Transverse colon (tissue), 4 donors: ENCODE measurements at places on chromosomes 16 and 17.

DNA sequence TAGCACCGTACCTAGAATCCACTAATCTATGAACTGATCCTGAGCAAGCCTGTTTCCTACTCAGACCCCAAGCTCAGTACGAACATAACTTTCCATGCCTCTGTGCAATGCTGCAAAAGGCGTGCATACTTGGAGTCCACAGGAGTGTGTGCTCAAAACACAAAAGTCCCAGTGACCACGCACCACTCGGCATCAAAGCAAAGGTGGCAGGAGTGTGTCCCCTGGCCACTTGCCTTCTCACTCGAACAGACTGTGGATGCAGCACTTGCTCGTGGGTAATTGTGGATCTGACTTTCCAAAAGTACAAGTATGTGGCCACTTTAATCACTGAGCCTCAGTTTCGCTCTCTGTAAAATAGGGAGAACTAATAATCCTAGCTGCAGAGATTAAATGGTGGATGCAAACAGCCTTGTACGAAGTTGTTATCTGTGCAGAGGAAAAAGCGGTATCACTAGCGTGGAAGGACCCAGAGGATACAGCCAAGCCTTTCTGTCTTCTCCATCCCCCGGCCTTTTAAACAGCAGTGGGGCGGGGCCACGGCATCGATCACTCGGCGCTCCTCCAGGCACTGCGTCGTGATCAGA lies 311 bp upstream of the KDM8 start:
- DNase-seq: peak; percentile 94
- peak overlapping the region; percentile 76 for H3K4me3 ChIP-seq
- H3K27ac ChIP-seq: peak overlapping the region; percentile 94
- peaks cover 19% of the 10 kb centered on the region for H3K4me1 ChIP-seq
- H3K27me3 ChIP-seq: no peaks in the 10 kb centered on the region
- H3K36me3 ChIP-seq: no peaks in the 10 kb centered on the region

- peaks cover 3% of the 10 kb centered on the region for H3K4me1 ChIP-seq
- H3K27me3 ChIP-seq: no peaks in the 10 kb centered on the region
- no peak overlapping the region for H3K27ac ChIP-seq
- no peak for DNase-seq
These were observed 22.6 kb downstream of the RNF213 start for GRCh38 chr17:80283116-80283852.

GRCh38 chr17:56636265-56636664 lies 42.8 kb downstream of the NOG start:
- no peak overlapping the region for H3K4me3 ChIP-seq
- no peaks in the 10 kb centered on the region for H3K36me3 ChIP-seq
- H3K27ac ChIP-seq: no peak overlapping the region
- peaks cover 9% of the 10 kb centered on the region for H3K27me3 ChIP-seq
- no peak for DNase-seq

DNA sequence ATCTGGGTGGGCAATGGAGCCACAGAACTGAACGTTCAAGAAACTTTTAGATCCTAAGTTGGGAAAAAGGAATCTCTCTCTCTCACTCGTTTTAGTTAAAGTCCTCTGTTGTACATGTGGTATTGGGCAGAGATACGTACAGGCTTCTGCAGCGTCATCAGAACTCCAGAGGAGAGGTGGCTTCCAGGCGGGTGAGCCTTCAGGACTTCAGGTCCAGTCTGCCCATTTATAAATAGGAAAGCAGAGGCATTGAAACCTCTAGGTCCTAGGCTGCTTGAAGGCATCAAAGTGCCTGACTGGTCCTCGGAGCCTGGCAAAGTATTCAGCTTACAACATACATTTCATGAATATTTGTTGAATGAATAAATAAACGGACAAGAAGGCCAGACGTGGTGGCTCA lies 8.1 kb upstream of the TNFRSF13B start:
- H3K36me3 ChIP-seq: no peaks in the 10 kb centered on the region
- H3K4me3 ChIP-seq: no peak overlapping the region
- H3K27ac ChIP-seq: no peak overlapping the region

DNA sequence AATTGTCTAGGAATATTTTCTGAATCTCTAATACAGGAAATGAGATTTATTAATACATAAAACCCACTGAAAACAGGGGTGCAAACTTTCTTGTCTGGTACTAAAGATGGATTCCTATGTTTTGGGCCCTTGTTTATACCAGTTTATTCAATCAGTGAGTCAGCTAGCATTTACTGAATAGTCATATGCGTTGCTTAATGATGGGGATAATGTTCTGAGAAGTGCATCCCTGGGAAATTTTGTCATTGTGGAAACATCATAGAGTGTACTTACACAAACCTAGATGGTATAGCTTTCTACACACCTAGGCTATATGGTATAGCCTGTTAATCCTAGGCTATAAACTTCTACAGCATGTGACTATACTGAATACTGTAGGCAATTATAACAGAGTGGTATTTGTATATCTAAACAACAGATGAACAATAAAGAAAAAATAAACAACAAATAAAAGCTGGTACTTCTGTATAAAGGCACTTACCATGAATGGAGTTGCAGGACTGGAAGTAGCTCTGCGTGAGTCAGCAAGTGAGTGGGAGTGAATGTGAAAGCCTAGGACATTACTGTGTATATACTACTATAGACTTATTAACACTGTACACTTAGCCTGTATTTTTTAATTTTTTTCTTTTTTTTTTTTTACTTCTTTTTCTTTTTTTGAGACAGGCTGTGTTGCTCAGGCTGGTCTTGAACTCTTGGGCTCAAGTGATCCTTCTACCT lies 63.7 kb downstream of the SIAH1 start:
- H3K27me3 ChIP-seq: no peaks in the 10 kb centered on the region

GRCh38 chr17:67500261-67500660 lies 123.2 kb downstream of the PITPNC1 start:
- H3K27me3 ChIP-seq: no peaks in the 10 kb centered on the region
- no peak for DNase-seq
- no peaks in the 10 kb centered on the region for H3K36me3 ChIP-seq
- no peaks in the 10 kb centered on the region for H3K4me1 ChIP-seq

DNA sequence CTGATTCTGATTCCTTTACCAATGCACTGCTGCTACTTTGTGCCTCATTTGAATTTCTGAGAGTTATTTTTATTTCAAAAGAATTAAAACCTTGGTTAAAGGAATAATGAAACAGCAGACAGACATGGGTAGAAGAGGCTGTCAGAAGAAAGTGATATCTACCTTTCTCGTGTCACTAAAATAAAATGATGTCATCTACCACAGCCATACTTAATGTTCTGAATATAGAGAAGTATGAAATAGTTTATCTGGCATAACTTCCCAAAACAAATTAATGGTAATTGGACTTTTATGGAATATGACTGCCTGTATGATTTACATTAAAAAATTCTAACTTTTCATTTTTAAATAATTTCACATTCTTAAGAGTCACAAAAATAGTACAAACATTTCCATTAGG lies 52.5 kb downstream of the EFCAB13 start:
- H3K4me3 ChIP-seq: no peak overlapping the region
- no peaks in the 10 kb centered on the region for H3K36me3 ChIP-seq
- no peaks in the 10 kb centered on the region for H3K4me1 ChIP-seq
- H3K27ac ChIP-seq: no peak overlapping the region

GRCh38 chr17:4412933-4413831 lies 20.6 kb upstream of the SPNS3 start:
- DNase-seq: peak; percentile 94
- no peak overlapping the region for H3K4me3 ChIP-seq
- H3K4me1 ChIP-seq: no peaks in the 10 kb centered on the region

GRCh38 chr17:50647187-50647586 lies 12.5 kb downstream of the ABCC3 start:
- H3K36me3 ChIP-seq: no peaks in the 10 kb centered on the region
- H3K27me3 ChIP-seq: no peaks in the 10 kb centered on the region
- H3K4me1 ChIP-seq: peaks cover 7% of the 10 kb centered on the region

DNA sequence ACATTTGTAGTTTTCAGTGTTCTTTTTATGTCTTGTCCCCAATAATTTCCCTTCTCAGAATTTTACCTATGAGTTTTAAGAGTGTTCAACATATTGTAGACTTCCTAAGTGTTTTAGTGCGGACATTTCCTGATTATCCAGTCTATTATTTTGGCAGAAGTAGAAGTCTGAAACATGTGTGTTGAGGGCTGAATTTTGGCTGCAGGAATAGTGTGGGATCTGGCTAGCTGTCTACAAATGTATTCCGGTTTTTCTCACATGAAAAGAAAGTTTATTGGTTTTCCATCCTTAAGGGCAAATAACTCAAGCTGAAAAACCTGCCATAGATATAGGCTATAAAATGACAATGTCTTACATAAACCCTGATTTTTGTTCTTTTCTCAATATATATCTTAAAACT lies 33.0 kb upstream of the CA10 start:
- no peak for DNase-seq
- H3K4me1 ChIP-seq: no peaks in the 10 kb centered on the region
- H3K27me3 ChIP-seq: no peaks in the 10 kb centered on the region
- H3K4me3 ChIP-seq: no peak overlapping the region
- no peaks in the 10 kb centered on the region for H3K36me3 ChIP-seq

GRCh38 chr16:2771496-2772402 lies 5.3 kb downstream of the ELOB start:
- H3K27ac ChIP-seq: peak overlapping the region; percentile 80
- no peak overlapping the region for H3K4me3 ChIP-seq
- H3K36me3 ChIP-seq: no peaks in the 10 kb centered on the region
- H3K27me3 ChIP-seq: no peaks in the 10 kb centered on the region
- H3K4me1 ChIP-seq: peaks cover 46% of the 10 kb centered on the region

DNA sequence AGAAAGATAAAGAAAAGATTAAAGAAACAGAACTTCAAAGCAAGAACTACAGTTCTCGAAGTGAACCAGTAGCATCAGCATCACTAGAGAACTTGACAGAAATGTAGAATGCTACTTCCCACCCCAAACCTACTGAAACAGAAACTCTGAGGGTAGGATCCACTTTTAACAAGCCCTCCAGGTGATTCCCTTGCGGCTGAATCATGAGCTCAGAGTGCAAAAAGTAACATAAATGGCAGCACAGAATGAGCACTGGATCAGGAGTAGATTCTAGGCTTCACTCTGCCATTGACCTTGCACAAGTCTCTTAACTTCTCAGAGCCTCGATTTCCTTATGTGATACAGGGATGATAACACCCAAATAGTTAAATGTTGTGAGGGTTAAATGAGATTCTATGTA lies 5.8 kb downstream of the TOM1L2 start:
- no peak overlapping the region for H3K4me3 ChIP-seq
- no peak overlapping the region for H3K27ac ChIP-seq
- DNase-seq: no peak
- H3K27me3 ChIP-seq: no peaks in the 10 kb centered on the region
- H3K36me3 ChIP-seq: no peaks in the 10 kb centered on the region
